NCI-H1694 treated with DMSO at 0.1 percent for 48 hours (cell line): ENCODE measurements at places on chromosomes 6 and 20.

DNA sequence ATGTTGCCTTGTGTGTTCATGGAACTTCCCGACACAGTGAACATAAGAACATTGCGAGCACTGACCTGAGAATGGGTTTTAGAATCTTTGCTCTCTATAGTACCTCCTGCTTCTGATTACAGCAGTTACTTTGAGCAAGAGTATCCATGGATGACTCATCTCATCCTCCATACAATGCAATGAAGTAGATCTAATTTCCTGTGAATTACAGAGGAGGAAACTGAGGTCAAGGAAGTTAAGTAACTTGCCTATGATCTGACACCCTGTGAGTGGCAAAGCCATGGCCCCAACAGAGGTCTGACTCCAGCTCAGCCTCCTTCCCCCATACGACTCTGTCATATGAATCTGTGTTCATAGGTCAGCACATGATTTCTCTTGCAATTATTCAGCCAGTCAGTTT is 518.1 kb downstream of the TFAP2A start:
- DNase-seq: no peak

DNA sequence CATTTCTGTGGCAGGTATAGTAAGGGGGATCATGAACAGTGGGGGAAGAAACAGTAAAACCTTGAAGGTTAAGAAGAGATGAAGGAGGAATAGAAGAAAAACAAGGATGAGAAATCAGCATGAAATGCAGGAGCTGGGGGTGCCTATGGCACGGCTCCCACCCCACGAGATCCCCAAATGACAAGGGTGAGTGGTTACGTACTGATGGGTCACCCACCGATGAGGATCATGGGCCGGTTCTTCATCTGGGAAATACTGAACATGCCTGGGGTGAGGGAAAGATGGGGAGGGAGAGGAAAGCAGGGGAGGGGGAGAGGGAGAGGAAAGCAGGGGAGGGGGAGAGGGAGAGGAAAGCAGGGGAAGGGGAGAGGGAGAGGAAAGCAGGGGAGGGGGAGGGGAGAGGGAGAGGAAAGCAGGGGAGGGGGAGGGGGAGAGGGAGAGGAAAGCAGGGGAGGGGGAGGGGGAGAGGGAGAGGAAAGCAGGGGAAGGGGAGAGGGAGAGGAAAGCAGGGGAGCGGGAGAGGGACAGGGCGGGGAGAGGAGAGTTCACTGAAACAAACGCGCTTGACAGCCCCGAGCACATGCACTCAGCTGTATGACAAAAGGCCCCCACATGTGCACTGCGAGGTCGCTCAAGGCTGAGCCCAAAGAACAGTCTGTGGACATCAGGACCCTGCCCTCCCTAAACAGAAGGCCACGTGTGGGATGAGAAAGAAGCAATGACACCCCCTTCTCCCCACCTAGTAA is 25.3 kb downstream of the MOCS1 start:
- no peak for DNase-seq

DNA sequence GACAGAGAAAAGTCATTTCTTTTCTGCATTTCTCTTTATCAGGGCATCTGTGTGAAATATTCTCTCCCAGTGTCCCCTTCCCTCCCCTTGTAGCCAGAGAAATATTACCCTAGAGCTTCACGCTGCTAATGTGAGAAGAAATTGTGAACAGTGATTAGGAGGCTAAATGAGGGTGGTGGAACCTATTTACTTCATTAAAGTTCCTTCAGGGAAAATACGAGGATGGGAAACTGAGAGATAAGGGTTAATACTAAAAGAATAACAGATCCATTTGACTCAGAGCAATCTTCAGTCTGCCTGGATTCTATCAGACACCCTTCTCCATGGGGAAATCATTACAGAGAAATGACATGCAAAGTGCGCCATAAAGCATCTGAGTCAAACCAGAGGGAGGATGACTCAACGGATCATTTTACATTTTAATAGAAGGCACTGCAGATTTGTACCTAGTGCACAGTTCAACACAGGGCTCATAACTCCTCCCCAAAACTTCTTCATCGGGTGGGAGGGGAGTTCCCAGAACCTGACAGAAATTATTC is 131.3 kb downstream of the GJA10 start:
- no peak for DNase-seq

- DNase-seq: no peak
Observed at GRCh38 chr6:148747145-148747470, 278 bp downstream of the UST start.

GRCh38 chr6:135002974-135003703 is 51.5 kb downstream of the HBS1L start:
- no peak for DNase-seq

- no peak for DNase-seq
Observed at GRCh38 chr6:45479834-45480751, 102.4 kb upstream of the SUPT3H start.

DNA sequence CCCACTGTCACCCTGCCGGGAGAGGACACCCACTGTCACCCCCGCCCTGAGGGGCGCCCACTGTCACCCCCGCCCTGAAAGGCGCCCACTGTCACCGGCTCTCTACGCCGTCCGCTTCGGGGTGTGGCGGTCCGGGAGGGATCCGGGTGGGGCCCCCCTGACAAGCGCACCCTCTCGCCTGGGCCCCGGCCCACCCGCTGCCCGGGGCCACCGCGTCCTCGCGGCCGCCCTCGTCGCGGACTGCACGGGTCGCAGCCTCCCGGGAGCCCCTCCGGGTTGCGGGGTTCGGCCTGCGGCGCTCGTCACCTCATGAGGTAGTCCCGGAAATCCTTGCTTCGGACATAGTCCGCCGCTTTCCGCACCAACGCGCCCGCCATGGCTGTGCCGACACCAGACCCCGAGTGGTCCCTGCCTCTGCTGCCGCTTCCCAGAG is 224 bp downstream of the MPC1 start:
- no peak for DNase-seq

- DNase-seq: no peak
Observed at GRCh38 chr6:163414946-163415619, 565 bp downstream of the QKI start.

DNA sequence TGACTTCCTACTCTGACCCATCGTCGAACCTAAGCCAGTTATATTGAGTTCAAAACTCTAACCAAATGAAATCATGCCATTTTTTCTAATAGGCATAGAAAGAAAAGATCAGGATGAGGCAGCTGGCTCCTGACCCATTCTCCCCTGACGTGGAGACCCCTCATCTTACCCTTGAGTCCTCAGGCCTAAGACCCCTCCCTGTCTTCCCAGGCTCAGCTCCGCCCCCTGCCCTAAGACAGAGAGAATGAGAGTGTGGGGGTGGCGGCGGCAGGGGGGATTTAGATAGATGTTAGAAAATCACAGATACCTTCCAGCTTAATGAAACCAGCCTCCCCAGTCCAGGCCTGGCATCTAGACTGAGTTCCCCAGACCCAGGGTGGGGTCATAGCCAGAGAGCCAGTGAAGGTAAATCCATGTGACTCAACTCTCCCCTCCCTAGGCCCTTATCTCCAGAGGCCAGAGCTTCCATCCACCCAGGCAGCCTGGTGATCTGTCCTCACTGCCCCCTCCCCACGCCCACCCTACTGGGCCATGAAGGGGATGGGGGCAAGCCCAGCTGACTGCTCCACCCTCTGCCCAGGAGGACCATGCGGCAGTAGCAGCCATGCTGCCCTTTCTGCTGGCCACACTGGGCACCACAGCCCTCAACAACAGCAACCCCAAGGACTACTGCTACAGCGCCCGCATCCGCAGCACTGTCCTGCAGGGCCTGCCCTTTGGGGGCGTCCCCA is 6.8 kb downstream of the TMEM63B start:
- DNase-seq: no peak
